NCI-H1694 treated with DMSO at 0.1 percent for 48 hours (cell line): ENCODE measurements at places on chromosomes 1 and 21.

- DNase-seq = no peak
Observed at GRCh38 chr1:94305704-94306103, 68.3 kb upstream of the ARHGAP29 start.

DNA sequence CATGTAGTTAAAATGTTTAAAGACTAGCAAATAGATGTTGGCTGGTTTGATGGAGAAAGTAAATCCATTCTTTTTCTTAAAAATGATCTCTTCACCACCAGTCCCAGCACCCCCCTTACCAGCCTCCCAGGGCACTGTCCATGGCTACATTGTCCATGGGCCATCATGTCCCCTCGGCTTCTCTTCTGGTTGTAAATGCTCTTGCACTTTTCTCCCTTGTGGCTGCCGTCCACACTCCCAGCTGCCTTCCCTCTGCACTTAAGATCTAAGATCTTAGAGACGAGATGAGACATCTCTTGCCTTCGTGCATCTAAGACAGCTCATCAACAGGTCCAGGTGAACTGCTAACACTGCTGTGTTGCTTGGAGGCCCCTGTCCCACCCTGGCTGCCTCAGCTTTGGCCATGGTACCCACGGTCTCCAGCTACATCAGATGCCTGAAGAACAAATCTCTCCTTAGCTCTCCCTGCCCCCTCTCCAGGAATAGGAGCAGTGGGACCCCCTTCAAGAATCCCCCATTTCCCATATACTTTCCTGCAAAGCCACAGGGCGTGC is 11.1 kb downstream of the CAPN2 start:
- DNase-seq = no peak

DNA sequence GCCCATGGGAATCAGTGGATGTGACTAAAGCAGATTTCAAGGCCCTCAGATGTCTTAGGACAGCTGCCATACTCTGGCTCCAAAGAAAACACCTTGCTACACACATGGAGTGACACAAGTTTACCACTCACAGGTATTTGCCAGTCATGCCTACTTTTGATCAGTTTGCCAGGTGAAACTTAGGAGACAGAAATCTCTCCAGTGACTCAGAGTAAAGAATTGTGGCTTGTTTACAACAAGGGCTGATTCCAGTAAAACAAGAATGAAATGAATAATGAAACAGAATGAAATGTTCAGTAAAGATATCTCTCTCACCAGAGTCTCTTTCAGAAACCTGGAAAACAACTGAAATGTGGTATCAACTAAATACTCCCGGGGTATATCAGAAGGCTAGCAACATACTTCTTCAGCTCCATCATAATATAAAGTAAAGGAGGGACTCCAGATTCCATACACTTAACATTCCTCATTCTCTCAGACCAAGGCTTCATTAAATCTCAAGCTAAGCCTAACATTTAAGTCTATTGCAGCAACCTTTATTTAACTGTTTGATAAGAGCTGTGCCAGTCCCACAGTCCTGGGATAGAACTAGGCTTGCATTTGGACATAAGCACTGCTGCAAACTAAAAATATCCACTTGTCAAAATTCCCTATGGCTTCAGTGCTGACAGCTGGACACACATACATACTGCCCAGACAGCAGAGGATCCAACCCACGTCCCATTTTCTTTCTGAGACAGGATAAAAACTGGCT is 143.3 kb downstream of the SIPA1L2 start:
- no peak for DNase-seq

GRCh38 chr1:24735509-24736375 is 9.5 kb upstream of the CLIC4 start:
- no peak for DNase-seq

- DNase-seq = no peak
Observed at GRCh38 chr1:210347112-210347511, 18.4 kb downstream of the HHAT start.

- DNase-seq = no peak
Observed at GRCh38 chr1:8241417-8242014, 76.4 kb upstream of the SLC45A1 start.

- DNase-seq = no peak
Observed at GRCh38 chr1:239725933-239726332, 339.6 kb downstream of the CHRM3 start.

DNA sequence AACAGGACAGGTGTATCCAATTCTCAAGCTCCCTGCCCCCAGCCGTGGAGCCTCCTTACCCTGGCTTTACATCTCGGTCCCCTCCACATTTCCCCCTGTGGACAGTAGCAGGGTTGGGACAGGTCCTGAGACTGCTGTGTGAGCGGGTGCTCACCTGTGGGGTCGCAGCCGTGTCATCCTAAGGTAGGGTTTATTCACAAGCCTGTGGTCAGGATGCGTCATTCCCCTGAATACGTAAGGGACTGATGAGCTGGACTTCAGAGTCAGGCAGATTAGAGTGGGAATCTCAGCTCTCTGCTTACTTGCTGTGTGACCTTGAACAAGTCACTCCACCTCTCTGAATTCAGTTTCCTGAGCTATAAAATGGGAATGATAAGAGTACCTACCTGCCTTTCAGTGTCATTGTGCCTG is 17.7 kb downstream of the ZNF362 start:
- no peak for DNase-seq

DNA sequence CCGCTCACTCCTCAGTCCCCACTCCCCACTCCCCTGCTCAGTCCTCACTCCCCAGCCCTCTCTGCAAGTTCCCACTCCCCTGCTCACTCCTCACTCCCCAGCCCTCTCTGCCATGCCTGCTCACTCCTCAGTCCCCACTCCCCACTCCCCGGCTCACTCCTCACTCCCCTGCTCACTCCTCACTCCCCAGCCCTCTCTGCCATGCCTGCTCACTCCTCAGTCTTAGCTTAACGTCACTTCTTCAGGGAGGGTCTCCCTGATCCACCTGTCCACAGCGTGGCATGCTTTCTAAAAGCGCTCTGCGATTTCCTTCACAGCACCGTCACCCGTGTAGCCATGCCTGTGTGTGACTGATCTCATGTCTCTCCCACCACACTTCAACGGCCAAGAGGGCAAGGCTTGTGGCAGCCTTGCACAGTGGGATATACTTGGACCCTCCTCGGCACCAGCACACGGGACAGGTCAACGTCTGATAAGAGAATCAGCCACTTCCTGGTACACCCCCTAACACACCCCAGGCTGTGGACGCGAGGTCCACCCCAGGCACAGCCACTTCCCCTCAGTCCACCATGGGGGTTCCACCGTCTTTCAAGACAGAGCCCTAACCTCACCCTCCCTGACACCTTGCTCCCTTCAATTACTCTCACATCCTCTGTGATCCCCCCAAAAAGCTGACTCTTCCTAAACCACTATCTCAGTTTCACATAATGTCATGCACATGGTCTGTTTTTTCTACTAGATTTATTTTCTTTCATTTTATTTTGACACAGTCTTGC is 14.0 kb downstream of the PRDM15 start:
- no peak for DNase-seq

- DNase-seq = no peak
Observed at GRCh38 chr1:183760661-183761060, 44.3 kb upstream of the RGL1 start.

DNA sequence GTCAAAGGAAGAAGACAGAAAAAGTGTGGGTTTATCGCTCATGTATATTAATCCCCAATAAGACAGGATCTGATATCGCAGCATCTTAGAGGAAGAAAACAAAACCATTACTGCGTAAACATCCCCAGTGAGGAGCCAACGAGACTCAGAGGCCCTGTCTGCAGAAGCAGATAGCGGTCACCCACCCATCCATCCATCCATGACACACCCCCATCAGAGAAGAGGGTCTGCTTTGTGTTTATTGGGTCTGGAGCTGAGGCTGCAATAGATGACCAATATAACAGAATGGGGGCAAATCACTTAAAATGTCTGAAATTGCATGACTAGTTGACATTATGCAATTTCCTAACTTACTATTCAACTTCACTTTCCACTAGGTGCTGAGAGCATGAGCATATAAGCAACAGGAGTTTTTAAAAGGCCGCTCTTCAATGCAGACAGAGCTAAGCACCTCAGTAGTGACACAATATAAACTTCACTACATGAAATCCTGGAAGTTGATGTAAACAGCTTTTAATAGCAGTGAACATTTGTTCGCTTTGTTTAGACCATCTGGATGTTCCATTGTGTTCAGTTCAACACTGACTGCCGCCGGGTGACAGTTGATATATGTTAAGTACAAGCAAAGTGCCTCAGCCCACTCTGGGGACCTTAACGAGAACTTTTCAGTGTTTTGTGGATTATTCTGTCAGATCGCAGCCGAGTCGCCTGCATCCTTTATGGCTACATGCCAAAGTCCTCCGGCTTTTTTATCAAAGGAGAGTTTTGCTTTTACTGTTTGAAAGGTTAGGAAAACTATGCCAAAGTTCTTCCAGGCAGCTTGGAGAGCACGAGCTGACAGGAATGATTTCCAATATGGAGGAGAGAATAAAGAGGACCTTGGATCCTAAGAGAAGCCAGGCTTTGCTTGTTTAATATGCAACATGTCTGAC is 167.5 kb downstream of the ZNF281 start:
- peak; percentile 85 for DNase-seq

DNA sequence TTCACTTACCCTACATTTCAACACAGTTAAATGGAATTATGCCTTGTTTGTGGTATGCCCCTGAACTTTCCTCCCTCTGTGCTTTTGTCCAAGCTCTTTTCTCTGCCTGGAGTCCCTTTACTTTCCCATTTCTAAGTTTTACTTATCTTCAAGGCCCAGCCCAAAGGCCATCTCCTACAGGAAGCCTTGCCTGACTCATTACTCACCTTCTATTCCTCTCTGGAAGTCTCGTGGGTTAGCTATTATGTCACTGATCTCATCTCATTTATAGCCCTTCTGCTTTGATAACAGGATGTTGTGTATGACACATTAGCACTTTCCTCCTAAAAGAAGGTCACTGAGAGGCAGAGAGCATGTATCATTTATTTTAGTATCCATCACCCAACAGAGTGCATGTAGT is 78.8 kb upstream of the CD1D start:
- no peak for DNase-seq

DNA sequence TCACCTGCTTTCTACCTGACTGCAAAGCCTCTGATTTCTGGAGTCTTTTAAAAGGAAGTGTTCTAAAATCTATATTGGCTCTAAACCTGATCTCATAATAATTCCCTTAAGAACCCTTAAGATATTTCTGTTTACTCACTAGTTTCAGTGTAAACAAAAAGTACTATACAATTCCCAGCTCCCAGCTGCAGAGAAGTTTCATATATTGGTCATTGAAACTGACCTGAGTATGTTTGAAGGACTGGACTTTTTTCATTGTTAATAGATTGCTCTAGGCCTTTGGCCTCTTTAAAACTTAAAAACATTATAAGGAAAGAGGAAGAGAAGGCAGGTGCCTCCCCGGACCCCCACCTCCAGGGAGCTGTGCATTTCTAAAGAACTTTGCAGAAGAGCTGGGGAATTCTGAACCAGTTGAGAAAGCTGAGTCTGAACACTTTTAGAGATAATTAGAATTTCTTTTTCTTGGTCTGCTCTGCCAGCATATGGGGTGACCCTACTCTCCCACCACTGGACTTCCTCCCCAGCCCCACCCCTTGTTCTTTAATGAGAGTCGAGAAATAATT is 23.7 kb downstream of the CLIC6 start:
- DNase-seq = no peak

GRCh38 chr1:115539061-115539460 is 102.7 kb upstream of the VANGL1 start:
- no peak for DNase-seq

DNA sequence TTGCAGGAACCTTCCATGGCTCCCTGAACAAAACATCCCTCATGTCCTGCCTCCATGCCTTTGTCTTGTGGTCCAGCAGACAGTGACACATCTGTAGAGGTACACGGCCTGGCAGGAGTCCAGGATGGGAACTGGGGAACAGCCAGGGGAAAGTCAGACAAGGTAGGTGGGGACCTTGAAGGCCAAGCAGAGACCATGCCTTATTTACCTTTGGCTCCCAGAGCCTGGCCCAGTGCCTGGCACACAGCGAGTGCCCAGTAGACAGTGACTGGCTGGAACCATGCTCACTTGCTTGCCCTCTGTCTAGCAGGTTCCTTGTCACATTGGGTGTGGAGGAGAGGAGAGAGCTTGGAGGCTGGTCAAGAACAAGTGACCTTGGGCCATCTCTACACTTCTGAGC is 81.0 kb downstream of the BCAR3 start:
- DNase-seq = no peak

DNA sequence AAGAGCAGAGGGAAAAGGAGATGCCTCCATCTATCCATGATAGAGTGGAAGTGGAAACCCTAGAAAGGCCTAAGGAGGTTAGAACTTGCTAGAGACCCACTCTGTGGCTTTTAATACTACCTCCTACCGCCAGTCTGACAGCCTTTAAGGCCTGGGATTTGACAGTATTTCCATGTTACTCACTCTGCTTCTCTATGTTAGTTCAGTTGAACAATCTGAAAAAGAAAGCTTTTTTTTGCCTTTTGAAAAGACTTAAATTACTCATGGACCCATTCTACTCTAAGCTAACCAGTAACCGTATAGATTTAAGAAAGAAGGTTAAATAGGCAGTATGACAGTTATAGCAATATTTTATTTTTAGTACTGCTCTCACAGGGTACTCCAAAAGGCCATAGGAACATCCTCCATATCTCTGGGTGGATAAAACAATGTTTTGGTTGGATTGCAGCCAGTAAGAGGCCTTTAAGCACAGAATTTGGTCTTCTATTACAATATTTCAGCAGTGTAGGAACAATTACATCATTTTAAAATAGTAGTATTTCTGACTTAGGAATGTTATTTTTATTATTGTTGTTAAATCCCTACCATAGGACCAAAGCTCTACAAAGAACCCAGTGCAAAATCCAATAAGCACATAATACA is 15.9 kb upstream of the GPR25 start:
- no peak for DNase-seq

GRCh38 chr1:223394242-223394641 is 1.0 kb downstream of the CCDC185 start:
- no peak for DNase-seq

- DNase-seq = no peak
Observed at GRCh38 chr21:16419188-16419921, 689.6 kb downstream of the USP25 start.

- no peak for DNase-seq
Observed at GRCh38 chr1:182173808-182174512, 112.4 kb upstream of the ZNF648 start.

- no peak for DNase-seq
Observed at GRCh38 chr1:112502826-112503225, 5.9 kb upstream of the WNT2B start.

- DNase-seq = no peak
Observed at GRCh38 chr1:210397681-210398080, 69.0 kb downstream of the HHAT start.

GRCh38 chr1:207581496-207582153 is 63.3 kb upstream of the CR1L start:
- DNase-seq = no peak

DNA sequence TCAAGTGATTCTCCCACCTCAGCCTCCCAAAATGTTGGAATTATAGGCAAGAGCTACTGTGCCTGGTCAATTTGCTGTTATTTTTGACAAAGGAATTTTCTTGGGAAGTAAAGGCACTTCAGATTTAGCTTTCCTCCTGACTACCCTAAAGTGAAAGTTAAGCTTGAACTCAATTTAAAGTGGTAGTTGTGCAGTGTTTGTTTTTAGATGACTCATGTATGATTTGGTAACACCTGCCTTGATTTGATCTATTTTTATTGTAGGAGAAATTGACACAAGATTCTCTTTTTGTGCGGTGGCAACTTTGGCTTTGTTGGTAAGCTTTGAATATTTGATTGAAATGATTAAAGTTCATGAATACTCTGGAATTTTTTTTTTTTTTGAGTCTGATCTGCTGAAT is 5.0 kb downstream of the RABGGTB start:
- DNase-seq = no peak

- DNase-seq = no peak
Observed at GRCh38 chr1:25809929-25810328, 9.8 kb upstream of the MTFR1L start.
